ENCODE measurements at places on chromosomes 16 and 17.

- no peak for DNase-seq
Observed at GRCh38 chr16:700684-701584, 4.7 kb downstream of the FBXL16 start.

DNA sequence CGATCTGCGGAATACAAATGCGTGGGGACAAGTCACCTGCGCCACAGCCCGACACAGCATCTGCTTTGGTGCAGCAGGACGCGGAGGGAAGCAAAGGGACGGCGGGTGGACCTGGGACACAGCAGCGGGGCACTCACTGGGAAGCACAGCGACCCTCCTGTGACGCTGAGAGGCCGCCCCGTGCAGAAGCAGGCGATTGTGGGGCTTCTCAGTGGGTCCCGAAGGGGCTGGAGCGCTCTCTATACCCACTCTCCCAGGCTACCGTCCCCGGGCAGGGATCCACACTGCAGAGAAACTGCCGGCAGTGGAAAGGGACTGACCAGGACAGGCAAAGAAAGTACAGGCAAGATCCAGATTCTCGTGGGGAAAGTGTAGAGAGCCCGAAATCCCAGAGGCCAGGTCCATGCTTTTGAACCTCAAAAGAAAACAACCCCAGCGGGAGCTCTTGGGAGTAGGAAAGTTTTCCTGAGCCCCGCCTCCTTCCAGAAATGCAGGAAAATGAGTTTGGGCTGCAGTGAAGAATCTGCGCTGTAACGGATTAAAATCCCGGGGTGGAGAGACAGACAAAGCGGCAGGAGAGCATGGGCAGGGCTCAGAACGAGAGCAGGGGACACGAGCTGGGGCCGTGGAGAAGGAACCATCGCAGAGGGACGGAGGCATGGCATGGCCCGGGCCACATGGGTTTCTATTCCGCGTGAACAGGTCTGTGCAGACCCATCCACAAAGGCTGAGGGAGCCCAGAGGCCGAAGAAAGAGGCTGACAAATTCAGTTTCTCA, 12.7 kb downstream of the COX4I1 start:
- DNase-seq: no peak

GRCh38 chr17:47704736-47705135, 10.8 kb downstream of the TBKBP1 start:
- DNase-seq: no peak

GRCh38 chr17:56290101-56290801, 137.0 kb downstream of the ANKFN1 start:
- DNase-seq: no peak

DNA sequence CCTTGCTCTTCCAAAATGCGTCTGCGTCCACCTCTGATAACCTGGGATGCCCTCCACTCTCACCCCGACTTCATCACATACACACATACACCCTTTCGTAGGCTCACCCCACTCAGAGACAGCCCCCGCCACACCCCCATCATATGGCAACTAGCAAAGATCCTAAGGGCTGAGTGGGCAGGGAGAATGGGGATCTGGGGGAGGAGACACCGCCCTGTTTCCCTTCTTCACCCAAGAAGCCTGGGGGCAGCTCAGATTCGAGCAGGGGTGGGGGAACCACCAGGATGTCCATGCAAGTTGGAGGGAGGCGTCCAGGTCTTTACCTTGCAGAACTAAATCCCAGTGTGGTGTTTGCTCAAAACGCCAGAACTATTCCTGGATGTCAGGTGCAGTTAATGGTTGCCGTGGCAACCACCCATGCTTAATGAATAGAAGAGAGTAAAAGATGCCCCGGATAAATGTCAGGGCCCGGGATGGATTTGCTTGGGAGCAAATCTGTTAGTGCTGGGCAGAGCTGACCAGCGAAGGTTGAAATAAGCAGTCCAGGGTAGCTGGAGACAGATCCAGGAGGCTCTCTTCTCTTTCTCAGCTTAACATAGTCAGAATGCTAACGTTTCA, 72.8 kb downstream of the CACNG3 start:
- no peak for DNase-seq
